Neural progenitor cell (in vitro differentiated cells): ENCODE measurements at places on chromosomes 4 and X. TPM values are rescaled to one million over a fixed set of nuclear protein-coding genes. Genes with fewer than 3 reads are reported as not detected.
A peak's percentile ranks its signal among the peaks of the same experiment; 100 is the strongest.

The SSX2B gene
- not detected in 2 replicates for total RNA-seq

The CLDN22 gene
- total RNA-seq, result not detected in 2 replicates

The EFHC2 gene
- 1.7 and 3.2 TPM in 2 replicates for total RNA-seq

DNA sequence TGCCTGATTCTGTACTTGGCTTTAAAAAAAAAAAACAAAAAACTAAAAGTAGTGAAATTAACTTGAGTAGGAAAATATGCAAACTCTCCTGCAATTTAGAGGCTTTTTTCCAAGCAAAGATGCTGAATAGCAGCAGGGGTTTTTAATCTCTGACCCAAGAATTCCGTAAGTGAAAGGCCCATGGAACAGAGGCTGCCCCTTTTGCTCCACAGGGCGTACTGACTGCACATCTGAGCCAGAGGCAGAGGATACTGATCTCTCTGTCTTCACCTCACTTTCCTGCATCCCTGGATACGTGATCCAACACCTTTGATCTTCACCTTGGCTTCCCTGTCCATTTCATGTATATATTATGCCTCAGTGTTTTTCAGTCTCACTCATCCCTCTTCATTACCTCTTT, 3.9 kb downstream of the FAM149A start:
- DNase-seq, result peak; percentile 67

GRCh38 chr4:156378033-156378665, 424.5 kb upstream of the CTSO start:
- DNase-seq, result peak; percentile 50

DNA sequence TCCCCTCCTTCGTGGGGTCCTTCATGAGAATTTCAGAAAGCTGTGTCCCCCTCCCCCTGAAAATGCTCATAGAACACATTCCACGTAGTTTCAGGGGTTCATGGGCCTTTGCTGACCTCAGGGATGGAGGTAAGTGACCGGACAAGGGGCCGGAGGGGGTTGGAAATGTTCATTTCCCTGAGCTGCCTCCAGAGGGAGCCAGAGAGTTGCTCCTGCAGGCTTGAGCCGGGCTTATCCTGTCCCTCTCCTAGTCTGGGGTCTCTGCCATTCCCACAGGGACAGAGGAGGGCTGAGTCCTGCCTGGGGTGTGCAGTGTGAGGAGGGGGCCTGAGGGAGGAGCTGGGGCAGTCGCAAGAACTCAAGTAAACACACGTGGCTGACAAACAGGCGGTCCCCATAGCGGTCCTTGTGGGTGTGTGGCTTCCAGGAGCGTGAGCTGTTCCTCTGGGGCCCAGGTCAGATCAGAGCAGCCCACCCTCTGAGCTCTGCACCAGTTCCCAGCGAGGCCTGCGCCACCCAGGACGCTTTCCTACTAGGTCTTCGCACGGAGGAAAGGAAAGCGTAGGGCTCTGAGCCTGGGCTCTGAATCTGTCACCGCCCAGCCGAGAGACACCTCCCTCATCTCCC, 62.5 kb downstream of the WFS1 start:
- DNase-seq, result peak; percentile 67
